Activated naive CD4-positive, alpha-beta T cell (primary cell): ENCODE measurements at places on chromosomes 3 and 15.

DNA sequence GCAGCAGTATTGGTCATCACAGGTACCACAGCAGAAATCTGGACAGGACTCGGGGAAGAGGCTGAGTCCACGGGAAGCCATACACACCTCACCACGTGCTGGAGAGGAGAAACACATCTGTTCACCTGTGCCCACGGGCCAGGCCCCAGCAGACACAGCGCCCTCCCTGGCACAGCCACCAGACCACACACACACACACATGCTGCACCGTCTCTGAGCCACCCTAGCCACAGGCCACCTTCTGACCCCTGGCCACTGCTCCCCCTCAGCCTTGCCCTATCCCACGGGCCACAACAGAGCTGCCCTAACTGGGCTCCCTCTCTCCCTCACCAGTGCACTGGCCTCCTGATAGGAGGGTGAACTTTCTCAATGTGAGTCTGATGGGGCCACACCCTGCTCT is 2.8 kb downstream of the SHISA5 start:
- DNase-seq, result no peak

- DNase-seq, result no peak
Observed at GRCh38 chr3:98705212-98705611, 57.9 kb upstream of the ST3GAL6 start.

DNA sequence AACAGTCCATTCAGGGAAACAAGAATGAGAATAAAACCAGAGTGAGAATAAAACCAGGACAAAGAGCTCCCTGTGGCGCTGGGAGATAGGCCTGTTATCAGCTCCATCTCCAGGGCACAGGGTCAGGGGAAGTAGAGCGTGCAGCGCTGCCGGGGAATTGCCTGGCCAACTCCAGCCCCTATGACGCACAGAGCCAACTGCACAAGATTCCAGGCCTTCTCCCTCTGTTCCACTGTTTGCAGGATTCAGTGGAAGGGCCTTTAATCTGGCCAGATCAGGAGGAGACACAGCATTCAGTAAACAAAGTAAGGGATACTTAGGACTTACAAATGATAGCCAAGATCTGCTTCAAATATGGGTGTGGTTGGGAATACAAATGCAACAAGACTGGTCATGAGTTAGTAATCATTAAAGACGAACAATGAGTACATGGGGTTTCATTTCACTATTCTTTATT is 49.4 kb downstream of the ITGB5 start:
- DNase-seq, result no peak

- DNase-seq, result no peak
Observed at GRCh38 chr3:40057786-40058185, 248.4 kb downstream of the MYRIP start.

DNA sequence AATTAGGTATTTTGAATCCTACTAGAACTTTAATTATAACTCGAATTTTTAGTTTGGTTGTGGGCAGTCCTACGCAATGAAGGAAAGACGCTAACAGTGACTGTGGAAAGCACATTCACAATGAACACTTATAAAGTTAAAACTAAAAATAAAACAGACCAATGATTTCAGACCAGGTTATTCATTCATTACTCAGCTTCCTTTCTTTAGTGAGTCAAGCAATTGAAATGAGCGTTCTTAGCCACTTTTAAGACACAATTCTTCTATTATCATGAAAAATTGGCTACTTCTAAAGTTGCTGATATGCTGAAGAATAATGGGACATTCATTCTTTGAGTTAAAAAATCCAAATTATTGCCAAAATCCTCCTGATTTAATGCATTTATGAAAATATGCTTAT is 66.0 kb upstream of the CMSS1 start:
- DNase-seq, result no peak

DNA sequence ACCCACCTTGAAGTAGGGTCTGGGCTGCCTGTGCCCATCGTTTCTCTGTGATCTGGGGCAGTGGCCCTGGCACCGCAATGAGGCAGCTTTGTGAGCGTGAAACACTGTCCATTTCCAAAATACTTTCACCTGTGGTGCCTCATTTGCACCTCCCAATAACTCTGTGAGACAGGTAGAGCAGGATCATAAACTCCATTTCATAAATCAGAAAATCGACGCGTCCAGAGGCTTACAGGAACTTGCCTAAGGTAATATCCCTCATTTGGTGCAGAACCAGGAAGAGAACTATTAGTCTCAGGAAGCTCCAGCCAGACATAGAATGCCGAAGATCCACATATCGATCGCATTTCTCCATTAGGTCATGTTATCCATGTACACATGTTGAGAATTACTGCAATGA is 38.2 kb upstream of the SEMA4B start:
- no peak for DNase-seq
